Brain microvascular endothelial cell (primary cell): ENCODE measurements at places on chromosomes 5 and 9.

GRCh38 chr5:124662181-124662781 is 84.2 kb downstream of the ZNF608 start:
- no peak for DNase-seq

DNA sequence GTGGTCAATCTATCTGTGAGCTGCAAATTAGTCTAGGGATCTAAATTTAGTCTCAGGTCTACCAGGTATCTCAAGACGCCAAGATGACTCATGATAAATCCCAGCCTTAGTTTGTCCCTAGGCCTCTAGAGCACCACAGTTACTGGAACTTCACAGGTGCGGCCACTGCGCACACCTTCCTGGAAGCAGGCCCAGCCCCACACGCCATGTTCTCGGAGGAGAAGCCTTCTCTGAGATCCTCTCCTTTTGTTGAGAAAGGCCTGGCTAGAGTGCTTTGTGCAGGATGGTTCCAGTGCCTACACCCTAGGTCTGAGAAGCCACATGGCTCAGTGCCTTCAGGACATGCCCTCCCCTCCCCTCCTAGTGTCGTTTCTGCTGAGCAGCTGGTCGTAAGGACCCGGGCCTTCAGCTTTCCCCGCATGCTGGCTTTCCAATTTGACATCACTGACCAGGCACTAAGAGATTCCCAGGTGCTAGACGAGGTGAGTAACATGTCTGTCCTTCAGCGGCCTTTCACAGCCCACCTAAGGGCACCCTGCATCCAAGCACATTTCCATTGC is 51.9 kb downstream of the IPPK start:
- DNase-seq, result no peak

DNA sequence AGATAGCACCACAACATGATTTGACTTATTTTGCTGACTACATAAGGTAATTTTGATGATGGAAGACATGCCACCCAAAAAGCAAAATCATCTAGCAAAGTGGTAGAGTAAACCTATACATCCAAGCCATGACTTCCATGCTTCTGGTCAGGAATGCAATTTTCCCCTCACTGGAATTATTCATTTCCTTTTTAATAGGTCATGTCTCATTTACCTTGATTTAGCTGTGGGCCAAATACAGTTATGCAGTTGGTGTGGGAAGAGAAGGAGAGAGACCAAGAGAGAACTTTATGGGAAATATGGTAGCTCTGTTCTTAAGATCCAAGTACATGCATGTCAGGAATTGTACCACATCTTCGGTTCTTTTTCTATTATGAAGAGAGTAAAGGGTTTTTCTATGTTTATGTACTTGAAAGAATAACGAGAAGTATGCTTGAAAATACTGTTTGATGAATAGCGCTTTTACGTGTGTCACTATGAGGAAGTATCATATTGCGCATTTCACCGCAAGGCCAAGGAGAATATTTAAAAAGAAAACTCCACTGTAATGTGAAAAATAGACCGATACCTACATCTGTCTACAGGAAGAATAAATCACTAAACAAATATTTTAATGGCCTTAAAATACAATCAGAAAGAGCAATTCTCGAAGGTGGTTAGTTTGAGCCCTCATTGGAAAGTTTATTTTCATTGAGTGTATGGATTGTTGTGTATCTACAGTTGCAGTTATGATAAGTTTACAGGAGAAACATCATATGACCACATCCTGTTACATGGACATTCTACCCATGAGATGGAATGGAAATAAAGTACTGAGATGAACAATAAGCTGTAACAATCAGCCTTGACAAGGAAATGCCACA is 134.0 kb downstream of the FOXD1 start:
- no peak for DNase-seq

DNA sequence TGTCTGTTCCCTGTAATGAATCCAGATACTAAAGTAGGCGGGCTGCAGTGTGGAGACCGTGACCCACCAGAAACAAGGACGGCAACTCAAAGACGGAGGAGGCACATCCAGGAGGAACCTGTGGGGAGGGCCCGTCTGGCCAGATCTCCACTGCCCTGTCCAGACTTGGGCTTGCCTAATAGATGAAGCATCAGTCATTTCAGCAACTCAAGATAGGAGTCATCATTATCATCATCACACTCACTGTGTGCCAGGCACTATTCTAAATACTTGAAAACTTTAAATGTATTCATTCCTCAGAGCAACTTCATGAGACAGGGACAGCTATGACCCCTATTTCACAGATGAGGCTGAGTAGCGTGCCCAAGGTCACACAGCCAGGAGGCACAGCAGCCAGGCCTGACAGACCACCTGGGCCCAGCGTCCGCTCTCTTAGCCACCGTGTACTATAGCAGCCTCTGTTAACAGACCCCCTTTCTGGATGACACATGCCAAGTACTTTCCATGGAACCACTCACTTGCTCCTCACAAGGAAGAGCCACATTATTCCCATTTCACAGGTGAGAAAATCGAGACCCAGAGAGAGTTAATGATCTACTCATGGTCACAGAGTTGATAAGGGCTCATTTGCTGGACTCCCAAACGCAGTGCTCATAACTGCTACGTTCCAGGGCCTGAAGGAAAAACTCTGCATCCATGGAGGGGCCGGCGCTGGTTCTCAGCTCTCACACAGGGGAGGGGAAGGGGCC is 4.9 kb upstream of the IL4 start:
- no peak for DNase-seq

DNA sequence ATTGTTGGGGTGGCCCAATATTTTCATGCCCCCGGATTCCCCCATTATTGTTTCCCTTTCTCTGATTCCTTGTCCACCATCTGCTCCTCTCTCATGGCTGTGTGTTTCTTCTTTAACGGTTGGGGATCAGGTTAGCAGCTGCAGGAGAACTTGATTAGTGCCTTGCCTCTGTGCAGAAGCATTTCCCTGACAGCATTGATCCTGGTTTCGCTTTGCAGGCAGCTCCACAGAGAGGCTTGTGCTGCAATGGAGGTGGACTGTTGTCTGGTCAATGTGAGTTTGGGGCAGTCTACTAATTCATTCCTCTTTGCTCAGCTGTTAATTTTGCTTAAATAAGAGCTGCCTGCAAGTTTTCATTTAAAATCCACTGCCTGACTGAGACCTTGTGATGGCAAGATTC is 32.5 kb upstream of the SSBP2 start:
- DNase-seq, result no peak

DNA sequence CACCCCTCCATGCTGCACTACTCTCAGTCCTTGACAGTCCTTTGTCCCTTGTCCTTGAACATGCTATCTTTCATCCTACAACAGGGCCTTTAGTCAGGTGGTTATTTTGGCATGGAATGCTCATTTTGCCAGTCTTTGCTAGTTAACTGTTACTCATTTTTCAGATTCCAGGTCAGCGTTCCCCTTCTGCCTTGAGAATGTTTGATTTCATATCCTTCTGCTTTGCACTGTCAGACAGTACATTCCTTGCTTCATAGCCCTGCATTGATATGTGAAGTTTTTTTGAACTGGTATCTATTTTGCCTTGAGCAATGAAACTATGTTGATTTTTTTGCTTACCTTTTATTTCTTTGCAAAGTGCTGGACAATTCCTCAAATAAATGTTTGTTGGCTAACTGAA is 638.2 kb upstream of the SEMA6A start:
- DNase-seq, result no peak

DNA sequence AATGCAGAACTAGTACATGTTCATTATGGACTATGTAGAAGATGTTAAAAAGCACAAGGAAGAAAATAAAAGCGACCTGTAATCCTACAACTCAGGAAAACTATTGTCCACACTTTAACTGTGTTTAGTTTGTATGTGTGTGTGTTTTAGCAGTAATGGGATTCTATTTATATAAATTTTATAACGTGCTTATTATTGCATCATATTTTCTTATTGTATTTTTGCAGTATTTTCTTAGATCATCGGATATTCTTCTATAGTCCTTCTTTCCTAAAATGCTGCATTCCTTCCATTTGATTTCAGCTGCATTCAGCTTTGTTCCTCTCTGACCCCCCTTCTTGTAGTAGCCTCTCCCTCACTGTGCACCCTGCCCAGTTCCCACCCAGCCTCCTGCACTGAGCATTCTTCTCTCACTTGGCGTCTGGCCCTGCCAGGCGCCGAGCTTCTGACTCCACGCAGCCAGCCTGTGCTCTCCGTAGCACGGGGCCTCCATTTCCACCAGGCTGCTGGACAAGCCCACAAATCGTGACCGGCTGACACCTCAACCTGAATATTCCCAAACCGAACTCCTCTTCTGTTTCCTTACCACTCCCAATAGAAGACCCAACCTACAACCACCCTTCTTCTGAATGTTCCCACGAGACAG is 39.9 kb downstream of the MVB12B start:
- DNase-seq, result no peak

DNA sequence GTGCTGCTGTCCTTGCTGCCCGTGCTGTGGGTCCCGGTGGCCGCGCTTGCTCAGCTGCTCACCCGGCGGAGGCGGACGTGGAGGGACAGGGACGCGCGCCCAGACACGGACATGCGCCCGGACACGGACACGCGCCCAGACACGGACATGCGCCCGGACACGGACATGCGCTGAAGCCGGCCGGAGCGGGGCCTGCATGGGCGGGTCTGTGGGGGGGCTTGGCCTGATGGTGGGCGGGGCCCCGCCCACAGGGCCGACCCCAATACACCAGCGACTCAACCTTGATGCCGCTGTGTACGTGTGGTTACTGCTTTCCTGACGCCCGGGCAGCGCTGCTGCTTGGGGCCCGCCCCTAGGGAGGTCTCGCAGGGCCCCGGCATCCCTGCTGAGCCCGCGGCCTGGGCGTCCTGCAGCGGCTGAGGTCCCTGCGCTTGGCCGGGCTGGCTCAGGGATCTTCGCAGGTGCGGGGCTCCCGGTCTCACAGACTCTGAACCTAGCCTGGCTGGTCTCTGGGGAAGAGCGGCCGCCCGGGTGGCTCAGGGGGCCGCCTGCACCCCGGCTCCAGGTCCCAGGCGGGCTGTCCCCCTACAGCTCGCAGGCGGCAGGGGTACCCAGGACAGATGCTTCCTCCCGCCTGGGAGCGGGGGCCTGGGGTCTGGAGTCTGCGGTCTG is 20.9 kb downstream of the SLC6A18 start:
- DNase-seq, result no peak

DNA sequence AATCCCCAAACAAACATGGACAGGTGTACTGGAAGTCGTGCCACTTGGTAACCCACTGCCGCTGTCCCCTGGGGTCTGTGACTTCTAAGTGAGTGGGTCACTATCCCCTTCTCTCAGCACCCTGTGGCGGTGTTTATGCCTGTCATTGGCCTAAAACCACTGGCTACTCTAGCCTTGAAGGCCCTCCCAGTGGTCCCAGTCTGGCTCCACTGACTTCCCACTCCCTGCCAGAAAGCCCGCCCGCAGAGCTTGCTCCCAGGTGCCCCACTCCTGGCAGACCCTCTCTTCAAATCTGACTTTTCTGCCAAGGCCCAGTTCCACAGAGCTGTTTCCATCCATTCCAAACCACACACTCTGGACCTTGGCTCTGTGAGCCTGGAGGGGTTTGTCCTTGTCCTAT is 274.5 kb downstream of the HSPA4 start:
- DNase-seq, result no peak

GRCh38 chr5:132267931-132268768 is 10.7 kb downstream of the PDLIM4 start:
- DNase-seq, result no peak

GRCh38 chr5:150905312-150905683 is 518 bp upstream of the ZNF300 start:
- no peak for DNase-seq

DNA sequence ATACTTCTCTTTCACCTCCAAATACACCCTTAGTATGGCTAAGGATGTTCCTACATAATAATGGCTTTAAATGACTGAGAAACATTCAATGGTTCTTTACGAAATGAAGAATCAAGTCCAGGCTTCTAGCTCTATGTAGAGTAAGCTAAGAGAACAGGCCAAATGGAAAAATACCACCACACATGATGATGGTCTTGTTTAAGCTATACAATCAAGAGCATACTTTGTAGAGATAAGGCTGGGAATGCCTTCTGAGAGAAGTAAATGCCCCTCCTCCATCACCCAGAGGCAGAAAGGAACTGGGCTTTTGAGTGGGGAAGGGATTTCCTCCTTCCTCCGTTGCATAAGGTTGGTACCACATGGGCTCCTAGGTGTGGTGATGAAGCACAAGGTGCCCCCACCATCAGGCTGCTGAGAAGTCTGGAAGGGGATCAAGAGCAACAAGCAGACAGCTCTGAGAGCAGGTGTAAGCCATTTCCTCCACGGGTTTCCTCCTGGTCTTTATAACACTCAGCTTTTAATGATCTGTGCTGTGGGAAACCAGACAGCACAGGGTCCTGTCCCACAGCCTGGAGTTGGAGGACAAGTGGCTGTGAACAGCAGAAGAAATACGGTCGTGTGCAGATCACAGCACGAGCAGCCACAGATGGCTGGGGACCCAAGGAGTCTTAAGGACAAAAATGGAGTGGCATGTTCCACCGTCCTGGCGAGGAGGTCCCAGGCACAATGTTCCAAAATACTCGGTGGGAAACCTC is 396.9 kb downstream of the CTNND2 start:
- no peak for DNase-seq

DNA sequence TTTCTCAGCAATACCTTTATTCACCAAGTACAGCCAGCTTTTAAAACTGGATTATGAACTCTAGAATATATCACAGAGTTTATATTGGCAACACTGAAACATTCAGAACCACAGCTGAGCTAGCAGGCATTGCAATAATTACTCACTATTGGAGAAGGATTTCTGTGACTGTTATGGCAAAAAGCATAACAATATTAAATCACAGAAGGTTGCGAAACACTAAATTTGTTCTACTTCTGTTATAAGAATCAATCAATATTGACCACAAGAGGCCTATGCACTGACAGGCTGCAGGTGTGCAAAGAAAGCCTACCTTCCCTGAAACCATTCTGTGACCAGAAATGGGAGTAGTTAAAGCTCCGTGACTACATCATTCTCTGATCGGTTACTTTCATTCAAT is 59.2 kb downstream of the AP3B1 start:
- peak; percentile 11 for DNase-seq

GRCh38 chr9:134724912-134725604 is 83.5 kb downstream of the COL5A1 start:
- no peak for DNase-seq

DNA sequence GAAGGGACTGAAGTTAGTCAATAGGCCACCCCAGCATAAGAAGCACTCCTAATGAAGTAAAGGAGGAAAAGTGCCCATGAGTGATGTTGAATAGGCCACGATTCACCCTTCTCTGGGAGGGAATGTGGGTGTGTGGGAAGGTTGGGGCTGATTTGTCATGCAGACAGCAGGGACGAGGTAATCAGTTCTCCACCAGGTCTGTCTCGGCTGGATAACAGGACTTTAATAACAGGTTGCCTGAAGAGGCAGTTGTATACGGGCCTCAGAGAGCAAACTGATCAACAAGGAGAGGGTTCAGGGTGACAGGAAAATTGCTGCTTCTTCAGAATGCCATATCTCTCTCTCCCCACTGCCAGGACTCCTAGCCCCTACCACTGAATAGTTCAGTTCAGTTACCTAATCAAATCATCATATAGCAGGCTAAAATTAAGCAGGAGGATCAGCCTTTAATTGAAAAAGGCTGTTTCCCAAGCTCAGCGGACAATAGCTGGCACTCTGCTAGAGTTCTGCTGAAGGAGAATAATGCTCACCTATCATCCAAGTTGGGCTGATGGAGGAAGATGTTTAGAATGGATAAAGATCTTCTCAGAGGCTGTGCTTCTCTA is 43.6 kb upstream of the SMIM32 start:
- no peak for DNase-seq
